NCI-H748 treated with DMSO at 0.1 percent for 48 hours (cell line): ENCODE measurements at places on chromosomes 3 and 15.

DNA sequence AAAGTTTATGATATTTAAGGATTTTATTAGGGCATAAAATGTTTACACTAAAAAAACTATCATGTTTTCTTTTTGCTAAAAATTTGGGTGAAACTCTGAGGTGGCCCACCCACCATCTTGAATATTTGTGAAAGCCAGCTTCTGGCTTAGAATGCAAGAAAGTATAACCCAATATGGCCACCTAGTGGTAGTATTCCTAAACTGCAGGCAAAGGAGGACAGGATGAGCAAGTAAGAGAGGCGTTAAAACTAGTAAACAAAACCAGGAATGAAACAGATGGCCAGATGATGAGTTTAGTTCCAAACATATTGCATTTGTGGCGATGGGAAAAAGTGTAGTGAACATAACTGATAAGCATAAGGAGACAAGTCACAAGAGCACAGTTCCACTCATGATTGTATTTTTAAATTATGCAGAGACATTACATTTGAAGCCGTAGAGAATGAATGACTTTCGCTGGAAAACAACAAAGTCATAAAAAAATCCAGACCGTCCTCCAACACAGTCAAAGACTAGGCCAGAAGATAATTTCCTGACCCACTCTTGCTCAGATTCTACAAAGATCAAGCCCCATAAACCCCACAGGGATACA, 103.3 kb upstream of the PRTG start:
- peak; percentile 26 for DNase-seq

DNA sequence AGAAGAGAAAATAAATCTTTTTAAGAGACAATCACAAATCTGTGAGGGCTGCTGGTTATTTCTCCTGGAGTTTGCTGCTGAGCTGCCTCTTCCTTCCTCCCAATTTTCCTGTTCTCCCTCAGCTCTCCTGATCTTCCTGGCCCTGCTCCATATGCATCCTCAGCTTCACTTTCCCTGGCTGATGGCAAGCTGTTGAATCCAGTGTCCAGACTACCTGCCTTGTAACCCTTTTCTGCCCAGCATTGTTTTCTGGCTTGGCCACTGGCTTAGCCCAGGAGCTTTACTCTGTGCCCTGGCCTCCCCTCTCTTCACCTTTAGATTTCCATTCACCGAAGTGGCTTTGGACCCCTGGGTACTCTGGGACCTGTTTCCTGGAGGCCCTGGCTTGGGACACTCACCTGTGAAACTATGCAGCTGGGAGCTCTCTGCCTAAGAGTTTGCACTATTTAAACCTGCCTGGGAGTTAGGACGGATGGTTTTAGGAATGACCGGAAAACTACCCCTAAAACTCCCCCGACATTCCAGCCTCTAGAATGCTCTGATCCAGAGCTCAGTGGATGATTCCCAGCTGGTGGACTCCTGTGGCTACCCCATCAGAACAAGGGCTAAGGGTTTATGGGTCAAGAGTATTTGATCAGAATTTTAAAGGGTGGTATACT, 90.0 kb downstream of the RBPMS2 start:
- no peak for DNase-seq

GRCh38 chr15:80579611-80580010, 115.5 kb upstream of the ABHD17C start:
- no peak for DNase-seq

GRCh38 chr3:18070231-18070630, 327.8 kb upstream of the TBC1D5 start:
- DNase-seq, result no peak

DNA sequence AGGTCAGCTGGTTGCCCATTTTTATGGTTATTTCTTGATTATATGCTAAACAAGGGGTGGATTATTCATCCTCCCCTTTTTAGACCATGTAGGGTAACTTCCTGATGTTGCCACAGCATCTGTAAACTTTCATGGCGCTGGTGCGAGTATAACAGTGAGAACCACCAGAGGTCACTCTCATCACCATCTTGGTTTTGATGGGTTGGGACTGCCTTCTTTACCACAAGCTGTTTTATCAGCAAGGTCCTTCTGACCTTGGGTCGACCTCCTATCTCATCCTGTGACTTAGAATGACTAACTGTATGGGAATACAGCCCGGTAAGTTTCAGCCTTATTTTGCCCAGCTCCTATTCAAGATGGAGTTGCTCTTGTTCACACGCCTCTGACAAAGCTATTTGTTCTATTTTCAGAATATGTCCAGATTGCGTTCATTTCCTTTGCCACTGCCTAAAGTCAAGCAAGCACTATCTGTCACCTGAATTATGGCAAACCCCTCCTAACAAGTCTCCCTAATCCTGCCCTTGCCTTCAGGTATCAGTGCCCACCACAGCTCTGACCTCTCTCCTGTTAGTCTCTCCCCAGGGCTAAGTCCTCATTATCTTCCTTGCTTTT, 308.5 kb downstream of the ROBO2 start:
- no peak for DNase-seq

DNA sequence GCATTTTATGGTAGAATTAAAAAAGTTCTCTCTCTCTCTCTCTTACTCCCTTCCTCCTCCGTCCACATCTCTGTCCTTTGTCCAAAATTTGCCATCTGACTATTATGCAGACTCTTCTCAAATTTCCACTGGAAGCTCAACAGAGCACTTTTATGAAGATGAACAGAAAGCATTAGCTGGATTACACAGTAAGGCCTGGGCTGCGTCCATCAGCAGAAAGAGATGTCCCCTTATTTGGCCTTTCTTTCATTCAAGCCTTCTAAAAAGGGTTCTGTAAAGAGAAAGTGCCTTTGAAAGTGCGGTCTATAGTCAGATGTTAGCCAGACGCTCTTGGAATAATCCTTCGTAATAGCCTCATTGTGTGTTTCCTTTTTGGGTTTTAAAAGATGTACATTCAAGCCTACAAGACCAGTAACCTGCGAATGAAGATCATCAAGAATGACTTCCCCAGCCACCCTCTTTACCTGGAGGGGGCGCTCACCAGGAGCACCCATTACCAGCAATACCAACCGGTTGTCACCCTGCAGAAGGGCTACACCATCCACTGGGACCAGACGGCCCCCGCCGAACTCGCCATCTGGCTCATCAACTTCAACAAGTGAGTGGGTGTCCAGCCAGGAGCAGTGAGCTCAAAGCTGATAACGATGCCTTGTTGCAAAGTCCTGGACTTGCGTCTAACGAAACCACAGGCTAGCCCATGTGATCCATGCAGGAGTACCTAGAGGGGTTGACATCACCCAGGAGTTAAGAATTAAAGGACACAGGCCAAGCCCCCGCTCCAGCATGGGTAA, 53.1 kb downstream of the MESD start:
- DNase-seq, result no peak

GRCh38 chr3:98778383-98778782, 15.2 kb downstream of the ST3GAL6 start:
- DNase-seq, result no peak

GRCh38 chr15:67120009-67120838, 54.8 kb downstream of the SMAD3 start:
- DNase-seq, result no peak

DNA sequence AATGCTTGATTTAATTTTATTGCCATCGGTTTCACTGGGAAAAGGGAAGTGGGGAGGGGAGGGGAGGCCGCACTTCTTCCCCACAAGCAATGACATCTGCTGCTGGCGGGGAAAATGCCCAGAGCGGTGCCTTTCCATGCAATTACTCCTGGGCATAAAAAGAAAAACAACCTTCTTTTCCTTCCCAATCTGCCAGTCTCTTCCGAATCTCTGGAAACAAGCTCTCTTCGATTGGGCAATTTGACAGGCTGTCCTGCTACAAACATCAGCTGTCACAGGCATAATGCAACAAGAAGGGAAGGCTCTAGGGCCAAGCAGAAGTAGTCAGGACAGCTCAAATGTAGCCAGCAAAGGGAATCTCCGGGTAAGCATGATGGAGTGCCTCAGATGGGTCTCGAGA, 93.4 kb upstream of the STRIT1 start:
- no peak for DNase-seq

- DNase-seq, result no peak
Measured at GRCh38 chr3:56725175-56725574, 42.1 kb upstream of the TASOR start.

GRCh38 chr3:156782921-156783320, 43.2 kb upstream of the LEKR1 start:
- no peak for DNase-seq

GRCh38 chr3:190272747-190273146, 49.5 kb downstream of the CLDN1 start:
- DNase-seq, result no peak

DNA sequence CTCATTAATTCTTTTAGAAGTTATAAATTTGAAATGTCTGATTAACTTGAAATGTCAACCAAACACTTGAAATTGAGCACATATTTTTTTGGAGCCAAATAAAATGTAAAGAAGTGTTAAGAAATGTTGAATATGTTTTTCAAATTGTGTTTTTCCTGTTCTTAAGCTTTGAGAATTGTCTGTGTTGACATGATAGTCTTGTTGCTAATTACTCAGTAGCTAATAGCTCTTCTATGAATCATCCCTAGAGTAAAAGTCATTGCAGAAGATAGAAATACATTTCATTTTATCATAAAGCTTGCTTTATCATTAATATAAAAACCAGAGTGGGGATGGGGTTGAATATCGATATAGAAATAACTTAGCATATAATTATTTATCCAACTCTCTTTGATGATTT, 41.9 kb upstream of the ABHD10 start:
- DNase-seq, result no peak

- no peak for DNase-seq
Measured at GRCh38 chr15:90037961-90038631, 37.0 kb downstream of the ZNF710 start.

DNA sequence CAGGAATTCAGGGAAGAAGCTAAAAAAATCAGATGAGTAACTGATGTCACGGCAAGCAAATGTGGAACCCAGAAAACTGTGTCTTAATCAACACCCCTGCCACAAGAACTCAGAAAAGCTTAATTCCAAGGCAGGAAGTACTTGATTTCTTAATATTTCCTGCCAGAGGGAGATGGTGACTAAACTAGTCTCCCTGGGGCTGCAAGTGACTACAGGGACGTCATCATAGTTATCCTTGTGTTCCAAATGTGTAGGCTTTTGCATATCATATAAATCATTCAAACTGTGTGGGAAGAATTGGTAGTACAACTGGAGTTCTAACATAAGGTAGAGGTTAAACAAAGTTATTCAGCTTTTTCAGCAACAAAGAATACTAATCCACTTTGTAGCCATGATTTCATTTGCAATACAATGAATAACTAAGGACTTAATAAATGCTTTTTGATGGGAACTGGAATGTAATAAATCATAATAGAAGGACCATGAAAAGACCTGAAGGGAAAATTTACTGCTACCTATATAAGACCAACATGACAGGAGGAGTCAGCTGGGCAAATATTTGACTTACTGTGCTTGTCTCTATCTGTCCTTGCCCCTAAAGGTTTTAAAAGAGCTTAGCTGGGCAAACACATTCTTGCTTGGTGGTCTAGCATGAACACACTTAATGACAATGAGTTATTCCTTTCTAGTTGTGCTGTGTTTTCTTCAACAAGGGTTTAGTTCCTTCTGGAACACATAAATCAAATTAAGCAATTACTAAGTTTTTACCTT, 76.0 kb upstream of the NECTIN3 start:
- DNase-seq, result peak; percentile 66

GRCh38 chr15:58985443-58985842, 2.0 kb upstream of the RNF111 start:
- peak; percentile 0 for DNase-seq

DNA sequence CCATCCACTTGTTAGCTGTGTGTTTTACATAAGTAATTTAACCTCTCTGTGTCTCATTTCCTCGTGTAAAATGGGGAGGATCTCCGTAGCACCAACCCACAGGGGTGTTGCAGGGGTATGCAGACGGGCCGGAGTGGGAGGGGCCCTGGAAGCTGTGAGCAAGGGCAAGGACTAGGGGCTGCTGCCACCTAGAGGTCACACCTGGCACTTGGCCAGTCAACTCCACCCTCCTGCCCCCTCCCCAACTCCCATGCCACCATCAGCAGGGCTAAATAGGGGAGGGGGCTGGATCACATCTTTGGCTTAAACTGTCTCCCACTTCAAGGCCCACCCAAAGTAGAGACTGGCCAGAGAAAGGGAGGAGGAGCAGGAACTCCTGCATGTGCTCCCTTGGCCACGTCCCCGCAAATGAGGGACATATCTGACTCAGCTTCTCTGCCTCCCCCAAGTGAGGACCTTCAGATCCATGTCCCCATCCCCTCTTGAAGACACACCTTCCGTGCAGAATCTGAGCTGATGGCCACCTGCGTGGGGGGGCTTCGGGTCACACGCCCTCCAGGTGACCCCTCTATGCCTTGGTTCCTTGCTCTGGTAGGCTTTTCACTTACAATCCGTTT, 2.6 kb downstream of the CCDC9B start:
- peak; percentile 6 for DNase-seq

DNA sequence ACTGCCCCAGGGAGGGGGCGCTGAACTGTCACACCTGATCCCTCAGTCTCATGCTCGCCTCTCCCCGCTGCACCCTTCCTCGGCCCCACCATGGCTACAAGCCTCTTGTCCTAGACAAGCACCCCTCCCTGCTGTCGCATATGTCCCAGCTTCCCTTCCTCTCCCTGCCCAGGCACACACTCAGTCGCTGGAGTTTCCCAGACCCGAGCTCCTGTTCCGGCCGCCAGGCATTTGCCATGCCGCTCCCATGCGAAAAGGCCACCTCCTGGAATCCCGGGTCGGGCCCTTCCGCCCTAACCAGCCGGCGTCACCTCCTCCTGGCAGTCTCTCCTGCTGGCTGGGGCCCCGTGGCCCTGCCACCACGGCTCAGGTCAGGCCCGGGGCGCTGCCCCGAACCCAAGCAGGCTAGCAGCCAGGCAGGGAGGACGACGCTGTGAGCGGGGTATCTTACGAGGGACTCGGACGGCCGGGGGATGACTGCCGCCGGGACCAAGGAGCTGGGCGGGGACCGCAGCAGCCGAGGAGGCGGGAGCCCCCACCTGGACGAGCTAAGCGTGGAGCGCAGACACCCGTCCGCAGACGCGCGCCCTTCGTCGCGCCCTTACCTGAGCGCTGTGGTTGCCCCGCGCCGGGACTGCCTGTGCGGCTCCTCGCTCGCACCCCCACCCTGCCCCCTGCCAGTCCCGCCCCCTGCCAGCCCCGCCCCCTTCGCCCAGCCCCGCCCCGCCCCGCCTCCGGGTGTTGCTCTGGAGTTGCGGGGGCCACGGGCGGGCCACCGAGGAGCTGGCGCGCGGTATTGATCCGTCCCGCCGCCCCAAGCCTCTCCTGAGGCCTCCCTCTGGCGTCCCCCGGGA, at the start of gene ALS2CL:
Gene ALS2CL, minus strand, starts transcription at position 642 of the 854 bp plus-strand sequence. CDS start 4,239 bp downstream, outside the sequence.
- no peak for DNase-seq

DNA sequence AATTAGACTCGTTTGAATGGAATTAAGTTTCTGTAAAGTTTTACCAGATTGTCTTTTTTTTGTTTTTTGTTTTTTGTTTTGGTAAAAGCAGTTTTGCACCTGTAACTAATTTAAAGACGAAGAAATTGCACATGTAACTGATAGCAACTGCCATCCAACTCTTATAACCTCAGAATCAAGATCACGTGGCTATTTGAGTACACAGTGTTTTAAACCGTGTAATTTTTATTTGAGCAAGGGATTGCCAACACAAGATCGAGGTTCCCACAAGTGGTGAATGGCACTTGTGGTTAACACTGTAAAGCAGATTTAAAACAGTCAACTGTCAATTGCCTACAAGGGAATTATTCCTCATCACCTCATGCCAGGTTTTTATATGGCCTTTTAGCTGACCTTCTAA, 67.3 kb downstream of the PPARG start:
- DNase-seq, result no peak
